ENCODE measurements at places on chromosomes 5 and 9. TPM values are rescaled to one million over a fixed set of nuclear protein-coding genes. Genes with fewer than 3 reads are reported as not detected.

GRCh38 chr9:131707733-131708157, 32.1 kb downstream of the RAPGEF1 start:
- no peak for DNase-seq

DNA sequence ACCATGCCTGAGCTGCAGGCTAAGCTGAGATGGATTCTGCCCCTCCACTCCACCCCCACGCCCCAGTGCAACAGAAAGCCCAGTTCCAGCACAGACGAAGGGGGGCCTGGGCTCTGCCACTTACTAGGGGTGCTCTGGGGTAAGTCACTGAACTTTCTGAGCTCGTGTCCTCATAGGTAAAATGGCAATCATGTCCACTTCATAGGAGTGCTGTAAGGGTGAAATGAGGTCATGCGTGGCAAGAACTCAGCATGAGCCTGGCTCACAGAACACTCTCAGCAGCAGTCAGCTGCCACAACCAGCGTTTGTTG, 8.4 kb upstream of the PSD2 start:
- DNase-seq, result no peak

FLT4 gene
- polyA plus RNA-seq, result 34.1 TPM

GRCh38 chr9:33517373-33517772, 6.7 kb upstream of the ANKRD18B start:
- no peak for DNase-seq

DNA sequence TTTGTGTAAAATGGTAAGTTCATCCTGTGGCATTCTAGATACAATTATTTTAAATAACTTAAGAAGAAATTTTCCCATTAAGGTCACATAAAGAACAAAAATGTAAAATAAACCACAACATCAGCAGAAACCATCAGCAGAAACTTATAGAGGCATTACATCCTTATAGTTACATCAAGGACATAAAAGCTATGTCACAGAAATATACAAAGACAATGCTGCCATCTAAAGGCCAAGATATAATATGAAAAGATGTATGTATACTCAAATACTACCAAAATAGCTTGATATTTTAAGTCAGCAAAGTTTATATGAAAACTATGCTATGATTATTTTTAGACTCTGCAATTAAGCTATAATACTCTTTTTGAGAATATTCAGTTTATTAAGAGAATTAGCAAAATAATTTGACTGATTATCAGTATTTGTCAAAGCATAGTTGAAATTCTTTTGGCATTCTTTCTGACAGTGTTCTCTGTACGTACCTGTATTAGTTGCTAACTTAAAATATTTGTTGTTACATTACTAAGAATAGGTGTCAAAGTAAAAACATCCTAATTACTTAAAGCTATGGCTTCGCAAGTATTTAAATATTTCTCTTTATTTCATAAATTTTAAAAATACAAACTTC, 36.2 kb downstream of the FBXL17 start:
- DNase-seq, result peak; percentile 43

DNA sequence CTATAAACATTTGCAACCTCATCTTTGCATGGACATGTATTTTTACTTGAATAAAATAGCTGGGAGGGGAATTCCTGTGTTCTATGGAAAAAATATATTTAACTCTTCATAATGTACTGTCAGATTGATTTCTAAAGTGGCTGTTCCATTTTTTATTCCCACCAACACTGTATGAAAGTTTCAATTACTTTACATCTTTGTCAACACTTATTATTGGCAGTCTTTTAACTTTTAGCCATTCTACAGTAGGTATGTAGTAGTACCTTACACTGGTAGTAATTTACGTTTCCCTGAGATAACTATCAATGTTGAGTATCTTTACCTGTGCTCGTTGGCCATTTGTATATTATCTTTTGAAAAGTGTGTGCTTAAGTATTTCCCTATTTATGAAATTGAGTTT, 429.7 kb downstream of the KIAA0825 start:
- no peak for DNase-seq

PLEKHG4B gene
- 16.6 TPM for polyA plus RNA-seq

DNA sequence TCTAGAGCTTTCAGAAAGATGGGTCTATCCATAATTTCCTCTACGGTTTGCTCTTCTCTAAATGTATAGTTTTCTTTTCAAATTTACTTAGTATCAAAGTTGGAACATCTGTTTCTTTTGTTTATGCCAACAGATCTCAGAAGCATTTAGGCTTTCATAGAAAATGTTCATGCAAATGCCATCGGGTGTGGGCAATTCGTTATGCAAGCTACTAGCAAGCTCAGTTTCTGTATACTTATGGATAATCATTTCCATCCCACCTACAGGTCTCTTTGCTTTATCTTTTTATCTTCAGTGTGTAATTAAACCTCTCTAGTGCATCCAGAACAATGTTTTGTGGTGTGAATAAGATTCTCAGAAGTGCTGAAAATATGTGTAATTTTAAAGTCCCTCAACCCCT, 59.9 kb downstream of the NUDT12 start:
- DNase-seq, result no peak

SLC23A1 gene
- polyA plus RNA-seq, result 21.7 TPM

DNA sequence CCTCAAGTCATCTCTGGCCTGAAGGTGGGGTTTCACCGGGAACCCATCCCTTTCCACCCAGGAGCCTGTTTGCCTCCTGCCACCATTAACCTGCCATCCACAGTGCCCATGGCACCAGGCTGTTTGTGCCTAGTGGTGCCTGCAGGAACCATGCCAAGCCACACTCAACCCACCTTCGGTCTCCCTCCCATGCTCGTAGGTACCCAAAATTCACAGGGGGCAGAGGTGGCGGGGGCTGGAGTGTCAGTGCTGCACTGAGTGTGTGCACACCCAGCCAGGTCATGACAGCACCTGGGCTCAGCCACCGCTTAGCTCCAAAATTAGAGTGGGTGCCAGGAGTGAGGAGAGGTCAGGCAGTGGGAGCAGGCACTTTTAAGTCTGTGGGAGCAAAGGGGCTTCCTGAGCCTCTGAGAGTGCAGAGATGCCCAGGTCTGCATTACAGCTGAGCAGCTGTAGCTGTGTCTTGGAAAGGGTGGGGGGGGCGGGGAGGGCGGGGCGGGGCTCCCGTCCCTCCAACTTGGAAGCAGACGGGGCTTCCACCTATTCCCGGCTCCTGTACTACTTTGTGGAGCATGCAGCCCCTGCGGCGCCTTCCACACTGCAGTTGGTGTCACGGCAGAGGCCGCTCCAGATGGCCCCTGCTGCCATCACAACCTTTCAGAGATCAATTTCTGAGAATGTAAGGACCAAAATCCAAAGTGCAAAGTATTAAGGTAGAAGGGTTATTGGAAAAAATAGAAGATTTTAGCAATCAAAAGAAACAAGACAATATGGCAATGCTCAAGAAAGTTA, 2396.8 kb upstream of the C9orf72 start:
- no peak for DNase-seq

- DNase-seq, result peak; percentile 2
Observed at GRCh38 chr5:100311806-100312205, 223.4 kb upstream of the FAM174A start.

GRCh38 chr9:128371630-128372117, 500 bp downstream of the URM1 start:
- DNase-seq, result no peak

GLDC gene
- 18.8 TPM for polyA plus RNA-seq

DNA sequence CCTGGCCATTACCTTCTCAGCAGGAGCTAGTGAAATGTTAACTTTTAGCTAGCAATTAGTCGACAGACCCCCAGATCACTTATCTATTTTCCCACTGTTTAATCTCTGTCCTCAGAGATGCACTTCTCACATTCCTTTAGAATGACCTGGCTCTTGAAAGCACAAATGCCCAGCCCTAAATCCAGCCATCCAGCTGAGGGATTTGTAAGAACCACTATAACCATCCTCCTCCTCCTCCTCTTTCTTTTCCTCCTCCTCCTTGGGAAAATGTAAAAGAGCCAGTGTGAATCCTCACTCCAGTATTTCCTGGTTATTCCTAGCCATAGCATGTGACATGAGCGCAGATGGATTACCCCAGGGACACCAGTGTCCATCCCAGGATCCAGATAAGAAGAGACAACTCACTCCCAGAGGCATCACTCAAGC, 124.3 kb downstream of the ENC1 start:
- DNase-seq, result peak; percentile 0

GRCh38 chr5:139124774-139125520, 73.2 kb downstream of the SIL1 start:
- no peak for DNase-seq

- no peak for DNase-seq
Observed at GRCh38 chr9:4842734-4843133, 50.0 kb downstream of the RCL1 start.

DNAJC25 gene
- 14.6 TPM for polyA plus RNA-seq

GRCh38 chr5:44233691-44234090, 155.5 kb downstream of the FGF10 start:
- DNase-seq, result no peak

CCNJL gene
- polyA plus RNA-seq, result 9.7 TPM

RBM27 gene
- polyA plus RNA-seq, result 32.0 TPM

GRCh38 chr5:136901-137300, 44.9 kb downstream of the PLEKHG4B start:
- no peak for DNase-seq

- DNase-seq, result no peak
Observed at GRCh38 chr5:72380492-72381274, 60.5 kb downstream of the PTCD2 start.

HTR1A gene
- polyA plus RNA-seq, result not detected

GRCh38 chr9:137575364-137575715, 3.4 kb downstream of the DPH7 start:
- no peak for DNase-seq

DNA sequence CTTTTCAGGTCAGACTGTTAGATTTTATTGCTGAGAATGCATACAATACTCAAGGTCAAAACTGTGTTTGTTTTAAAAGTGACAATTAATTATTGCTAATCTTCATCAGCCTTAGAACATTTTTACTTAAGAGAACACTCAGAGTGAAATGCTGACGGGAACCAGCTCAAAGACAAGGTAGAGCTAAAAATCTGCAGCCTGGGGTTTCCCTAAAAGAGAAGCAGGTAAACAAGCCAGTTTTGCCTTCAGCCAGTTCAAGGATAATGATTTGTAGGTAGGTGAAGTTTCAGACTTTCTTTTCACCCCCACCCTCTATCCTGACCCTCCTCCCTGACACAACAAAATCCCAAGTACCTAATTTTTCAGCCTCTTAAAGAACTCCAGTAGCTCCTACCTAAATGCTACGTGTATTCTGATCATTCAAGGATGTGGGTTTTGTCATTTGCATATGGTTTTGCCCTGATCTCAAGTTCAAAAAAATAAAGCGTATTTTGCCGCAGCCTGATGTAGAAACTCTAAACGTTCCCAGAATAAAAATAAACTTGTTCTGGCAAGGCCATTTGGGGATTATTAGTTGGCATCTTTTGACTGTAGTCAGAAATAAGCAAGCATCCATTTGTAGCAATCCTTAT, 407.2 kb downstream of the EFNA5 start:
- no peak for DNase-seq

DNA sequence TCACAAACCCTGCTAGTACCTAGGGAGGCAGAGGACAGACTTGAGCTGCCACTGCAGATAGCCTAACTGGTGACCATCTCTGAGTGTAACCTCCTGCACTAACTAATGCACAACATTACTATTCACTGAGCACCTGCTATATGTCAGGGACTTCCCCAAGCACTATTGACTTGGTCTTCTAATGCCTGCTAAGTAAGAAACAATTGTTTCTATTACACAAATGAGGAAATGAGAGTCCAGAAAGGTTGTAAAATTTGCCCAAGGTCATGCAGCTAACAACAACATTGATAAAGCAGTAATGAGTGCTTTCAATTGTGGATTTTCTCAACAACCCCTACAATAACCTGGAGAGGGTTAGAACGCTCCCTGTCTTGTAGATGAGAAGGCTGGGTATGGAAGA, 183.7 kb downstream of the ZNF462 start:
- no peak for DNase-seq

MSMP gene
- not detected for polyA plus RNA-seq

GRCh38 chr9:113858282-113858681, 17.8 kb upstream of the ZNF618 start:
- DNase-seq, result no peak

- no peak for DNase-seq
Observed at GRCh38 chr9:120936011-120936763, 9.6 kb upstream of the TRAF1 start.

- DNase-seq, result no peak
Observed at GRCh38 chr5:169767938-169768337, 130.9 kb downstream of the DOCK2 start.

DNA sequence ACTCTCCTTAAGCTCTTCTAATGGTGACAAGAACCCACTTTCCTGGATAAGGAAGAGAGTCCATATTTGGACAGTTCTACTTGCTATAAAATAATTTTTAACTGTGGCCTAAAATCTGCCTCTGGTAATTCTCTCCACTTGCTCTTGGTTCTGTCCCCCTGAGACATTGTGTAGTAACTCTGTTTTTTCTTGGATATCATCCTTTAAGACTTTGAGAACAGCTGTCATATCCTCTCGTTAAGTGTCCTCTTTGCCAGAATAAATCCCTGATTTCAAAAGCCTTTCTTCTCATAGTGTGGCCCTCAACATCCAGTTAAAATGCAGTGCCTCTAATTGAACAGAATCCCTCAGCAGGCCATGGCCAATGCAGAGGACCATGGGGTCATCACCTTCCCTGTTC, 101.5 kb downstream of the ARHGEF28 start:
- DNase-seq, result no peak

GRCh38 chr5:69202497-69202896, 13.1 kb downstream of the CENPH start:
- DNase-seq, result no peak

SAXO1 gene
- polyA plus RNA-seq, result 0.09 TPM

DNA sequence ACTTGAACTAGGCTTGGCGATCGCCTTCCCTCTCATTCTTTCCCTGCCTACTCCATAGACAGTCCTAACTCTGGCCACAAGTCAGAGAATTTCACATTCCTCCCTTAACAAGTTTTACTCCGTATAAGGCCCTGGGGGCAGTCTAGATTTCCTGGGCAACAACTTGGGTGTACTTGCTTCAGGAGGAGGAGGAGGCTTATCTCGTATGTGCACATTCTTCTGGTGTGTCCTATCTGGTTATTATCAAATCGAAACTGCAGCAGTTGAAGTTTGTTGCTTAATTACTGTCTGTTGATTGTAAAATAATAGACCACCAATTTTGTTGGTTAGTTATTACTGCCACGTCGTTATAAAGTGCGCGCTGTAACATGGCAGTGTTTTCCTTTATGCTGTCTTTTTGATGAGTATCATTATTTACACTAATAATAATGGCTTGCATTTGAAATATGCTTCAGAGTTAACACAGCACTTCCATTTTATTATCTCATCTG, 42.0 kb downstream of the PIP5K1B start:
- no peak for DNase-seq

ARHGEF39 gene
- 9.3 TPM for polyA plus RNA-seq

Measured in renal cortex interstitium (tissue), 15 donors.